ENCODE measurements at places on chromosomes 3 and 15.

DNA sequence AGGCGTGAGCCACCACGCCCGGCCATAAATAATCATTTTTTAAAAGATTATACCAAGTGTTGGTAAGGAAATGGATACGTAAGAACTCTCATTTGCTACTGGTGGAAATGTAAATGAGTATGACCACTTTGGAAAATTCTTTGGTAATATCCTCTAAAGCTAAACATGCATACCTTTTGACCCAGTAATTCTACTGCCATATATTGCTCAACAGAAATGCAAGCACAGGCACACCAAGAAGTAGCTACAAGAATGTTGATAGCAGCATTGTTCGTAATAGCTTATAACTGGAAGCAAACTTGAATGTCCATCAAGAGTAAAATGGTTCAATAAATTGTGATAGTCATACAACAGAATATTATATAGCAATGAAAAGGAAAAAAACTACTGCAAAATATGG, 4.8 kb upstream of the CASR start:
- DNase-seq = no peak

DNA sequence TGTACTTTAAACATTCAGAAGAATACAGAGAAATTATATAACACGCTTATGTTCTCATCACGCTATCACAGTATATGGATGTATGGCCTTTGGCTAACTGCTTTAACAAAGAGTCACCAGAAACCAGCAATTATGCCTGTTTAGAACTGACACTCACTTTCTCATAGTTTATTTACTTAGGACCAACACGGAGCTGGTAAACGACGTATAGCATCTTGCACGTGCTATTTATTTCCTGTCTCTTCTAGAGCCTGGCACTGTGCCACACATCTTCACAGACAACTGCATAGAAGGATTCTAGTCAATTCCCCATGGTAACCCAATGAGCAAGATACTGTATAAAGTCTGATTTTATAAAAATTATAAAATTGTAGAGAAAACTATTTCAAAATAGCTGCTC, 43.6 kb downstream of the TBC1D2B start:
- DNase-seq = peak; percentile 76

GRCh38 chr3:106261396-106261795, 392.6 kb upstream of the CBLB start:
- DNase-seq = no peak

DNA sequence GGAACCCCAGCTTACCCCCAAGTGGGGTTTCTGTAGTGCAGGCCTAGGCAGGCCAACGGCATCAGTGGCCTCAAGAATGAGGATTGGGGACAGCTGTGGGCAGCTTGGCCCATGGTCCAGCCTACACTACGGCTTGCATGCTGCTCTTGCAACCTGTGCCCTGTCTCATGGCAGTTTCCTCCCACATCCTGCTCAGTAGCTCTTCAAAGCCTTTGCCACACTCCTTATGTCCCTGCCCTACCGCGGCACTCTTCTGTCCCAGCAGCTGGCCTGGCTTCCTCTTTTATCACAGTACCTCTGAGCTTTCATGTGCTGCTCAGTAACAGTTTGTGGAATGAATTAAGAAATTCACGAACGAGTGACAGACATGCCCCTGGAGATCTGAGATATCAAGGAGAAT, 431.0 kb downstream of the EPHB1 start:
- DNase-seq = no peak

GRCh38 chr3:176765382-176765900, 431.8 kb downstream of the TBL1XR1 start:
- DNase-seq = no peak

DNA sequence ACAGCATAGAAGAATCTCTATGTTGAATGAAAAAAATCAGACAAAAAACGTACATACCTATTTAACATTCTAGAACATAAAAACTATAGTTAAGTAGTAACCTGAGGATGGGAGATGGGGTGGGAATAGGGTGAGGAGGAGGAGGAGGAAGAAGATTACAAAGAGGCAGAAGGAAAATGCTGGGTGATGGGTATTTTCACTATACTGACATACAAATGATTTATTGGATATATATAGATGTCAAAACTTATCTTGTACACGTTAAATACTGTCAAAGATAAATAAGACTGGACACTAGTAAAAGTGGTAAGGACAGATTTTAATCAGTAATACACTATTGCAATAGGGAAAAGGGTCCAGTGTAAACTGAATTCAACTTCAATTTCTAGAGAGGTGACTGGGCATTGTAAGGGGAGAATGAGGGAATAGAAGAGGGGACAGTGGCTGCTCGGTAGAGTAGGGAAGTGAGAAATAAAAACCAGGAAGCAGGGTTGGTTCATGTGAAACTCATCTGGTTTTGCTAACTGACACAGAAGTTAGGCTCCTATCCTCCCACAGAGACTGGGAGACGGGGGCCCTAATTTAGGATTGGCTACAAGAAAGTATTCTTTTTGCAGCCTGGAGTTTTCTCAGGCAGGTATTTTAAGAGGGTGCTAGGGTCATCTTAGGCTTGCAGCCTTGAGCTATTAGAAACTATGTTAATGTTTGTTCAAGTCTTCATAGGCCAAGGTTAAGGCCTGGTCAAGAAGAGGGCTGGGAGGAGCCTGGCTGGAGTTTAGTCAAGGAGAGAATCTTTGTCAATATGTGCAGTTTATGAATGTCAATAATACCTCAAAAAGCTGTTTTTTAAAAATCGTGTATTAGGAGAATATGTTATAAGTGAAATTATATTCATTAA, 15.0 kb upstream of the C15orf61 start:
- no peak for DNase-seq

DNA sequence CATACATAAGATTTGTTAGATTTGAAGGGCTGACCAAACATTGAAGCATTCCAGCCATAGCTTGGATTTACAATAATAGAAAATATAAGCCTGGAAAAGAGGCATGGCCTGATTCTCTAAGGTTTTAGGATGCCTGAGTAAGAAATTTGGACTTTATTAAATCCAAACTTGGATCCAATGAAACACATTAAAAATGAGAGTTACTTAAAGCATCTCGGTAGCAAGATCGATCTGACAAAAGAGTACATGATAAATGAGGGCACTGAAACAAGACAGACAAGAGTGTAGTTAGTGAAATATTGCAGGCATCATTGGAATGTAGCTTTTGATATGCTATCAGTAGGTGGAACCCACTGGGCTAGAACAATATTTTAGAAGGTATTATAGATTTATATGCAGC, 855.7 kb upstream of the DPPA4 start:
- no peak for DNase-seq

- DNase-seq = no peak
These were observed 35.9 kb downstream of the CD47 start for GRCh38 chr3:108054935-108055334.

DNA sequence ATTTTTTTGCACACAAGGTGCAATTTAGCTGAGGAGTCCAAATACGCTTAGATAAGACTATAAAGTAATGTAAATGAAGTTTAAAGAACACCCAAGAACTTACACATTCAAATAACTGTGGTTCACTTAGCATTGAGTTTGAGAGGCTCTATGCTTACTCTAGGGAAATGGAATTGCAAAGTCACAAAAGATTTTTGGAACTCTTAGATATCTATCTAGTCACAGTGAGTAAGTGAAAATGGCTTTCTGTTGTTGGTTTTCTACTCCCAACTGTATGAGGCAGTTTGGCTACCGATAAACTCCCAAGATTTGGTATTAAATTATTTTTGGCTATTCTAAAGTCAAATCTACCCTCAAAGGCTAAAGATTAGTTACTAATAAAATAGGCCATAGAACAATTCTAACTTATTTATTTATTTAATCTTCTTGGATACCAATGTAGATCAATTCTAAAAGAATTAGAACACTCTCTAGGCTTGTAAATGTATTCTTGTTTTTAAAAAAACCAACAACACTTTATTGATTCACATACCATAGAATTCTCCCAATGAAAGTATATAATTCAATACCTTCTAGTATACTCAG, 165.4 kb downstream of the SNRK start:
- no peak for DNase-seq

GRCh38 chr15:40906991-40907802, 12.9 kb downstream of the VPS18 start:
- DNase-seq = peak; percentile 71

- DNase-seq = no peak
These were observed 39.6 kb upstream of the GYG1 start for GRCh38 chr3:148951599-148952361.

DNA sequence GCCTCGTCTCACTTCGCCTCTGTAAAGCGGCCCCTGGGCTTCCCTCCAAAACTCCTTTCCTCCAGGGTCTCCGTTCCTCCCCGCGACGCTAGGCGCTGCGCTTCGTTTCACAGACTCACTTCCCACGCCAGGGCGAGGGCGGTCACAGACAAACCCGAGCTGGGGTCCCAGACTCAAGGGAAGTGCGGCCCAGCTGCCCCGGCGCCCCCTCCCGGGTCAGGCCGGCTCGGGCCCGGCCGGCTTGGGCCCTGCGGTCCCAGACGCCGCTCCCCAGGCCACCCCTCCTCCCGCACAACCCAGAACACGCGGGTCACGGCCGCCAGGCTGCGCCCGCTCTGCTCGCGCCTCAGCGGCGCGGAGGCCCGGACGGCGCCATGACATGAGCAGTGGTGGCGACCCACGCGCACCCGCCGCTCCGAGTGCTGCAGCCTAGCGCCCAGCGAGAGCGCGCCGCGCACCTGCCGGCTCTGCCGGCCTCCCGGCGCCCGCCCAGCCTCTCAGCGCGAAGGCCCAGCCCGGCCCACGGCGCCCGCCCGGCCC, 547 bp downstream of the NUP210 start:
- DNase-seq = peak; percentile 63

GRCh38 chr15:73318463-73319351, 50.1 kb downstream of the HCN4 start:
- peak; percentile 65 for DNase-seq

DNA sequence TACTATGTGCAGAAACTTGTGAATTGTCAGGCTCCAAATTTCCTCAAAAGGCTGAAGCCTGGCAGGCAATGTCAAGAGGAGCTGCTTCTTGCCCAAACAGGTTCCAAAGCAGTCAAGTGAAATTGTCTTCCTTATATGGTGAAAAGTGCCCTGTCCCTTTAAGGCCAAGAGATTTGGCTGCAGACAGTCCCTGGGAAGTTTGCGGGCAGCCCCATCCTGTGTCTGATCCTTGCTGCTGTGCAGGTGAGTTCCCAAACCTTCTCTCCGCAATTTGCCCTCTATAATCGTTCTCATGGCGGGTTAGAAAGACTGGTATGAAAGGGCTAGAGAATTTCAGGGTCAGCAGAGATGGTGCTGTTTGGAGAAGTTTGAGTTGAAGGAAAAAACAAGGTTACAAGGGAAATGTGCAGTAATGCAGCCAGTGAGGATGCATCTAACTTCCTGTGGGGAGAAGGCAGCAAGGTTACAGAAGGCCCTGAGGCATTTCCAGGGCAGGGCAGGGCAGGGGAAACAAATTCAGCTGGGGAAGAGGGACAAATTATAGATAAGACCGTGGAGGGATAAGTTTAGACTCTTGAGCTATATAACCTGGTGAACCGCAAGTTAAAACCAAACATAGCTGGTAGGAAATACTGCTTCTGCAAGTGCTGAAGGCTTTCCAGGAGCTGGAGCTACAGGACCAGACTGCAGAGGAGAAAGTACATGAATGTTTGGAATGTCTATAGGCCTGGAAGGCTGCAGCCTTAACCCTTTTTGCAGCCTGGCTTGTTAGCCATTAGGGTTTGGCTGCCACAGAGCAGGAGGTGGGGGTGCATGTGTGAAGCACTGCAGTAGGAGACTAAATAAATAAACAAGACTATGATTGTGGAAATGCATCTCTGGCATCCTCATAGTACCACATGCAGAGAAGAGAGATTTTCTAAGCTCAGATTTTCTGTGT, 256.2 kb upstream of the IL12A start:
- DNase-seq = no peak

GRCh38 chr3:21542656-21543379, 208.2 kb downstream of the ZNF385D start:
- no peak for DNase-seq

DNA sequence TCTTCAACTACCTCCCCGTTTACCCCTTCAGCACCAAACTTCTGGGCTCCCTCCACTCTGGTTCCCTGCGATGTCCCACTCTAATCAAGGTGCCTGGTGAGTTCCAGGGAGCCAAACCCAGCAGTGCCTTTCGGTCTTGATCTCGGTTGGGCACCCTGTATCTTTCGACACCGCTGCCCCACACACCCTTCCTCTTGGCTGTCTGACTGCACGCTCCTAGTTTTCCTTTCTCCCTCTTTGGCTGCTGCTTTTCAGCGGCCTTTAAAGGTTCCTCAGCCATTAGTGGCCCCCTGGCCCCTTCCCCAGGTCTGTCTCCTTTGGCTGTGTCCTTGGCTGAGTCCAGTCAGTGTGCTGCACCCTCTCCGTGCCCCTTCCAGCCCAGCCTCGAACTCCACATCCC, 784 bp downstream of the TTLL3 start:
- DNase-seq = no peak

DNA sequence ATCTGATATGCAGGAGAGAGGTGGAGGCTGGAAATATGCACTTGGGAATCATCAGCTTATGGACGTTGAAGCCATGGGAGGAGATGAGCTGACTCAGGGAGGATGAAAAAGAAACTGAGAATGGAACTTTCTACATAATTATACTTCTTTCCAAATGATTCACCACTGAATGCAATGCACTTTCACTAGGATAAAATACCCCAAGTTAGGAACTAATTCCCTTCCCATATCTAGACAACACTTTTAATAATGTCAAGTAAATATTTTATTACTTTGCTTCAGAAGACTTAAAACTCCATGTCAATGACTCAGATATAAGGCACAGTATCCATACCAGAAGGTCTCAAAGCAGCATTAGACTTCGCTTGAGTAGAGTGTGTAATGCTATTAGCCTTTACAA, 24.2 kb downstream of the NPTN start:
- DNase-seq = no peak

DNA sequence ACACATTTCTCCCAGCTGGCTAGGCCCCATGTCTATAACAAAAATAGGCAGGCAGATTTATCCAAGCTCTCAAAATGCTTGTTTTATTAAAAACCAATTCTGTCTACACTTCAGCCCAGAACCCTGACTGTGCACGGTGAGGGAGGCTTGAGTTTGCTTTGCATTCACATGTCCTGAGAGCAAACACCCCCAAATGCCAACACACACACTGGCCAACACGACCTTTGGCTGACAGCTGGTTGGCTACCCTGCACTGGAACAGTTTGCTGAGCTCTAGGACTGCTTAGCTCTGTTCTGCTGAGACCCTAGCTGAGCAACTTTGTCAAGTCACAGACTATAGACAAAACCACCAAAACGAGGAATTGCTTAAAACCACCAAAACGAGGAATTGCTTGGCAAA, 3.6 kb downstream of the STIMATE start:
- DNase-seq = no peak

- DNase-seq = no peak
These were observed 45.5 kb downstream of the SLC28A1 start for GRCh38 chr15:84929795-84930603.
